ENCODE measurements at places on chromosomes 3 and 15.

GRCh38 chr3:173893835-173894234 lies 496.3 kb downstream of the NLGN1 start:
- no peak for DNase-seq

GRCh38 chr3:4474683-4475490 lies 7.8 kb upstream of the SUMF1 start:
- no peak for DNase-seq

- DNase-seq: no peak
Observed at GRCh38 chr15:84826369-84826823, 9.2 kb downstream of the ALPK3 start.

- DNase-seq: no peak
Observed at GRCh38 chr3:159858650-159859049, 130.0 kb upstream of the IL12A start.

DNA sequence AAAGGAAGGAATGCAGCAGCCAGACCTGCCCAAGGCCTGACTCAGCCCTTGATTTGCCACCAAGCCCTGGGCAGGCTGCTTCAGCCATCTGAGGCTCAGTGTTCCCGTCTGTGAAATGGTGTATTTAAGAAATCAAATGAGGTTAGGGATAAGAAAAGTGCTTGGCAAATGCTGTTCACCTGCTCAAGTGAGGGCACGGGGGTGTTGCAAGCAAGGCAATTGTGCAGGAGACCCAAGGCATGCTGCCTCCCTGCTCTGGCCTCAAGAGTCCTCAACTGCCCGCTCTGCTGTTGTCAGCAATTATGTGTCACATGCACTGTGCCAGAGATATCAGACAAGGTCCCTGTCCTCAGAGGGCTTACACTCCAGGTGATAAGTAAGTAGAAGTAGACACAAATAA lies 101.8 kb downstream of the TPRA1 start:
- no peak for DNase-seq

DNA sequence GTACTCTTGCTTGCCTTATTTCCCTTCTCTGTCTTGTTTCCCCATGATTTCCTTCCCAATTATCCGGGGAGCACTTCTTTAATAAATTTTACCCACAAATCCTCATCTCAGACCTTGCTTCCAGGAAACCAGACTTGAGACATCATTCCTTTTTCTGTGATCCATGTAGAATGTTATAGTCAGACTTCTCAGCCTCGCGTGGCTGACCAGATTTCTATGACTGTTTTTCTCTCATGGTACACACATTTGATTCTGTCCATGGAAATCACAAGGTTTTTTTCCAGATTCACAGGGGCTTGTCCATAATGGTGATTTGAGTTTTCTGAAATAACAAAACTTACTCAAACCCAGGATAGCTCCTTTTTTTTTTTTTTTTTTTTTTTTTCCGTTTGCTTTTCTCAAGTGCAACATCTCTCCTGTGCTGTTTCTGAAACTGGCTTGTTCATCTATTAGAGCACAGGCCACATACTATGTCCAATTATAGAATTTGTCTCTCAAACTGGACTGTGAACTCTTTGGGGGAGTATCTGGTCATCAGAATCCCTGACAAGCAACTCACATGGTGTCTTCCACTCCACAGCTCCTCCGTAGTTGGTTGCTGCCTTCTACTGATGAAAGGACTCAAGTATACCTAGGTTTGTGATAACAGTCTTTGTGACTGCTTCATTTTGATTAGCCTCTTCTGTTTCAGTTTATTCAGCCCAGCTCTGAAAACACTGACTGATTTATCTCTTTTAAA lies 50.8 kb downstream of the RBMS3 start:
- DNase-seq: no peak

DNA sequence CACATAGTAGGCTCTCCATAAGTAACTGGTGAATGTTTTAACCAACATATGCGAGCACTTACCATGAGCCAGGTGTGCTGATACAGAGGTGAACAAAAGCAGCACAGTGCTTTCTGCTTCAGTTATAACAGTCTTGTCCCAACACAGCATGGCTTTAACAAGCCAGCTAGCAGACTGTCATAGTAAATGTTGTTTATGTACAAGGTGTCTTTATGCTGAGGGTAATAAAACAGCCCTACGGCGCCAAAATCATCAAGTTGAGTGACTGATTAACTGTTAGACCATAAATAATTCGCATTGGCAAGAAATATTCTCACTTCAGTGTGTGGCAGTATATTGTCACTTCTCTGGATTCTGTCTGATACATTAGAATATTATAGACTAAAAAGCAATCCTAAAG lies 646.0 kb upstream of the CFAP20DC start:
- DNase-seq: no peak

DNA sequence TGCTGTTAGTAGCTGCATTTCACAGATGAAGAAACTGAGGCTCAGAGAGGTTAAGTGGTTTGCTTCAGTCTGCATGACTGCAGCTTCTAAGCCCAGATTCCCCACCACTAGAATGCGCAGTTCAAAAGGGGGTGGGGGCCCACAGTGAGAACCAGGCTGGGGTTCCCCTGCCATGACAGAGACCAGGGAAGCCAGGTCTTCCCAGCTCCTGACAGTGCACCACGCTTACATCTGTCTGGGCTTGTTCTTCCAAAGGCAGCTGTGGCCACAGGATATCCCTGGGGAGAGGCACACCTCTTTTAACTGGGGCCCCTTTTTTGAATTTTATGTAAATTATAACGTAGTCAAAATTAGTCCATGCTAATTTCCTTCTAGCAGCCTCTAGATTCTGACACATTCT lies 5.3 kb downstream of the PLEKHO2 start:
- DNase-seq: no peak

DNA sequence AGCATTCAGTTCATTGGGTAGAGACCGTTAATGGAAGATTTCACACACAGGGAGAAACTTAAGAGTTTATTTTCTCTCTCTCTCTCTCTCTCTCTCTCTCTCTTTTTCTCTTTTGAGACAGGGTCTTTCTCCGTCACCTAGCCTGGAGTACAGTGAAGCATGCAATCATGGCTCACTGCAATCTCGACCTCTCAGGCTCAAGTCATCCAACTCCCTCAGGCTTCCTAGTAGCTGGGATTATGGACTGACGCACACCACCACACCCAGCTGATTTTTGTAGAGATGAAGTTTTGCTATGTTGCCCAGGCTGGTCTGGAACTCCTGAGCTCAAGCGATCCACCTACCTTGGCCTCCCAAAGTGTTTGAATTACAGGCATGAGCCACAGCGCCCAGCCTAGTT lies 1.6 kb downstream of the WDR72 start:
- no peak for DNase-seq

- DNase-seq: no peak
Observed at GRCh38 chr3:179455954-179456353, 4.7 kb upstream of the GNB4 start.

DNA sequence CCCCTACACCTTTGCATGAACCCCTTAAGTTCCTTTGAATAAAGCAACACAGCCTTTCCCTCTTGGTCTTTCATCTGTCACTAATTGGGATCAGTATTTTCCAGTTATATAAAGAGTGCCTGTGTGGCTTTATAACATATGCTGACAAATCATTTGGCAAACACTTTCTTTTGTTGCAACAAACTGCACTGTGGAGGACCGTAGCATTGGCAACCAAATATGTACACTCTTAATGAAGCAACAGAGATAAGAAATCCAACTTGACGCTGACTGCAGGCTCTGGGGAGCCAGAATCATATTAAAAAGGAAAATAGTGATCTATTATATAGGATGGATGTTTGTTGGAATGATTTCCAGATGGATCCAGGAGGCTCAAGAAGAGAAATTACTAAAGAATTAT lies 120.1 kb upstream of the PRICKLE2 start:
- DNase-seq: no peak

- DNase-seq: no peak
Observed at GRCh38 chr15:44545913-44546802, 9.2 kb downstream of the EIF3J start.

DNA sequence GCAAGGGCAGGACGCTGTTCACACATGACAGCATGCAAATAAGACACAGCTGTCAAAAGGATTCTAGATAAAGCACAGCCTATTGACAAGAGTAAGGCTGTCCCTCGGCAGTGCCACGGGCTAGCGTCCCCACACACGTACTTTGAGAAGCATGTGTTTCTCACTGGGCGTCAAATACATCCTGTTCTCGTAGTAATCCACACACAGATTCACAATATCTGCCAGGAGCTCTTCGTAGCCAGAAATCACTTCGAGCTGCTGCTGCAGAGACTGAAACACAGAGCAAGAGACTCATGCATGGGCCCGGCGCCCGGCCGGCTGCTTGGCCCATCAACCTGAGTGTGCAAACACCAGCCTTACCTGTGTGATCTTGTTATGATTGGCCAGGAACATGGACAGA lies 41.1 kb downstream of the CYFIP1 start:
- DNase-seq: no peak

GRCh38 chr3:53286727-53287126 lies 30.9 kb upstream of the TKT start:
- DNase-seq: no peak

GRCh38 chr3:183312433-183312832 lies 59.4 kb downstream of the B3GNT5 start:
- DNase-seq: no peak

- no peak for DNase-seq
Observed at GRCh38 chr15:66107070-66107469, 146.5 kb downstream of the MEGF11 start.

GRCh38 chr3:118089563-118089962 lies 945.1 kb downstream of the IGSF11 start:
- no peak for DNase-seq

DNA sequence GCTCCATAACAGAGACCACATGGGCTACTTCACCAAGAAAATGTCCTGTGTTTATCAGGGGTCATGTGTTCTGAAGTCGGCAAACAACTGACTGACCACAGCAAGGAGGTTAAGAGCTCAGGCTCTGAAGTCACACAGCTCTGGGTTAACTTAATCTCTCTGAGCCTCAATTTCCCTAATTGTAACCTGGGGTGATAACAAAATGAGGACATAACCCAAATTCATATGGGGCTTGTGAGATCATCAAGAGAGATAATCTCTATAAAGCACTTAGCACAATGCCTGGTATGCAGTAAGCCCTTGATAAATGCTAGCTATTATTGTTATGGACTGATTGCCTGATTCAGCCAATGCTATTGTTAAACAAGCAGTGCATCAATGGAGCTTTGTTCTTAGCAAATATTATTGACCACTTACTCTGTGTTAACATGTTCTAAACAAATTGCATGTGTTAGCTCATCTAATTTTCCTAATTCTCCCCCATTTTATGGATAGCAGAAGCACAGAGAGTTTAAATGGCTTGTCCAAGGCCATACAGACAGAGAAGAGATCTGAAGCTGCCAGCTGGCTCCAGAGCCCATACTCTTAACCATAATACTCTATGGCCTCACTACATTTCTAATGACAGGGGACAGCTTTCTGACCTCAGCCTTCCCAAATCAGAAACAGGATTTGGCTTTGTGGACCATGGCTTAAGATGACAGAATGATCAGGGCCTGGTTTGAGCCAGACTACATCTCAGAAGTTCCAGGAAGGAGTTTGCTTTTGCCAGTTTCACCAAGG lies 78.3 kb downstream of the SHQ1 start:
- no peak for DNase-seq

GRCh38 chr15:58044551-58044950 lies 21.0 kb downstream of the ALDH1A2 start:
- no peak for DNase-seq

GRCh38 chr3:100546020-100546744 lies 53.8 kb downstream of the TMEM45A start:
- no peak for DNase-seq

DNA sequence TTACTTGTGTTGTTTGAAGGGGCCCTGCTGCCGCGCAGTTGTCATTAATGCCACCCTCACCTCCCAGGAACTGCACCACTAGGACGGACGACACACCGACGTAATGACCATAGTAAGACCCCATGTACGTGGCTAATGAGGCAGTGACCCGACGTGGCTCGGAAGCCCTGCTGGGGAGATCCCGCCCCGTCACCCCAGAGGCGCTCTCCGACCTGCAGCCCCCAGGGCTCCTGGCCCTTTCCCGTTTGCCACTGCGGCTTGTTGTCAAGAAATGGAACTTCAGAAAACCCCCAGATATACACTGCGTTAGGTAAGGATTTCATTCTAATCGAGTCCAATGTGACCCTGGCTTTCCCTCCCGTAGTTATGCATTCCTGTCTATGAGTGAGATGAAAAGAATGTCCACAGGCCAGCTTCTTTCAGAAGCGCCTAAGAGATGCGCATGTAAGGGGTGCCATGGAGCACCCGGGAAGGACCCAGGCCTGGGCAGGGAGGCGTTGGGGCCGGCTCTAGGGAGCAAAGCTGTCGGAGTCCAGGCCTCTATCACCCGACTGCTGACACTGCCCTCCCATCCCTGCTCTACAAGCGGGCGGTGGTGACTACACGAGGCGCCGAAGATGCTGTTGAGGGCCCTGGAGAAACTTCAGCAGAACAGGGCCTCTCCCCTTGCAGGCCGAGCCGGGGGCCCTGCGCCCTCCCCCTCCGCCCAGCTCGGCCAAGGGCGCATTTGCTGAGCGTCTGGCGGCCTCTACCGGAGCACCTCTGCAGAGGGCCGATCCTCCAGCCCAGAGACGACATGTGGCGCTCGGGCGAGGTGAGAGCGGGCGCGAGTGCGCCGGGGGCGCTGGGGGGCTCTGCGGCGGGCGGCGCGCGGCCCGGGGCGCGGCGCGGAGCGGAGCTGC lies at the start of gene GABRA5:
TSS of gene GABRA5 (plus strand) at position 765 of the 902 bp plus-strand sequence. CDS start 2,187 bp downstream, outside the sequence.
- peak; percentile 21 for DNase-seq

DNA sequence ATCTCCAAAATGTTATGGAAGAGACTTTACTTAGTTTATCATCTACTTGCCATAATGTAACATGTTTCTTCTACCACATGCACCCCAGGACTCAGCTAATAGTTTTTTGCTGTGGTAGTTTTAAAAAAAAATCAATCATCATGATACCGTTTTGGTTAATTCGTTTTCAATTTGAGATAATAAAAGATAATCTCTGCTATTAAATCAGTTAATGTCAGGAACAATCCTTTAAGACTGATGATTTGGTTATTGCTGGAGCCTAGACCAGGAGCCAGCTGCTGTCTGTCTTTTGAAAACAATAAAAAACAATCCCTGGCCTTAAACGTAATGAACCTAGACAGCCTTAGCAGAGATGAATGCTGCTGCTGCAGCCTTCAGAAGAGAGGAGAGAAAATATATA lies 403.7 kb downstream of the OXSM start:
- DNase-seq: no peak

DNA sequence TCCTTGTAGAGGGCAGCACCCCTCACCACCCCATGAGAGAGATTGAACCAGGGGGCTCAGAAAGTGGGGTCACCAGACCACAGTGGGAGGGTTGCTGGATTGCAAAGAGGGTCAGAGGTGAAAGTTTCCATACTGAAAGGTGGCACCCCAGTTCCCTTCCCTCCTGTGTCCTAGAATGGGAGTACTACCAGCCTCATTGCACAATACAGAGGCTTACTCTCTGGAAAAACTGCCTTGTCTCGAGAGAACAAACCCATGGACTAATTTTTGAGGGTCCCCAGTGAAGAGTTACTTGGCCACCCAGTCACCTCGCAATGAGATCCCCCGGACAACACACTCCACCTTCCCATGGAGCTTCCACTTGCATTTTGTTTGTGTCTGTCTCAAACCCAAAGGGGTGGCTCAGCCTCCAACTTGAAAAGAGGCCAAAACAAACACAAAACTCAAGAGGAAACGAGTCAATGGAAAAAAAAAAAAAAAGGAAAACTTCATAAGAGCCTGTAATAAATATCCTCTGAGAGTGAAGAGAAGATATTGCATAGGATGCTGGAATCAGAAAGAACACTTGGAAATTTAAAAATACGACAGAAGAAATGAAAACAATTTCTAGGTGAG lies 18.6 kb downstream of the MESP2 start:
- no peak for DNase-seq

- no peak for DNase-seq
Observed at GRCh38 chr3:157858821-157859220, 247.4 kb downstream of the SHOX2 start.

GRCh38 chr3:96813820-96814650 lies at the start of gene EPHA6:
Gene EPHA6, plus strand, starts transcription at chr3:96814594.
- peak; percentile 38 for DNase-seq
